ENCODE measurements at places on chromosomes 7 and 10.
A peak's percentile ranks its signal among the peaks of the same experiment; 100 is the strongest.

GRCh38 chr7:137715121-137715520 is 131.7 kb downstream of the DGKI start:
- peak; percentile 40 for DNase-seq

DNA sequence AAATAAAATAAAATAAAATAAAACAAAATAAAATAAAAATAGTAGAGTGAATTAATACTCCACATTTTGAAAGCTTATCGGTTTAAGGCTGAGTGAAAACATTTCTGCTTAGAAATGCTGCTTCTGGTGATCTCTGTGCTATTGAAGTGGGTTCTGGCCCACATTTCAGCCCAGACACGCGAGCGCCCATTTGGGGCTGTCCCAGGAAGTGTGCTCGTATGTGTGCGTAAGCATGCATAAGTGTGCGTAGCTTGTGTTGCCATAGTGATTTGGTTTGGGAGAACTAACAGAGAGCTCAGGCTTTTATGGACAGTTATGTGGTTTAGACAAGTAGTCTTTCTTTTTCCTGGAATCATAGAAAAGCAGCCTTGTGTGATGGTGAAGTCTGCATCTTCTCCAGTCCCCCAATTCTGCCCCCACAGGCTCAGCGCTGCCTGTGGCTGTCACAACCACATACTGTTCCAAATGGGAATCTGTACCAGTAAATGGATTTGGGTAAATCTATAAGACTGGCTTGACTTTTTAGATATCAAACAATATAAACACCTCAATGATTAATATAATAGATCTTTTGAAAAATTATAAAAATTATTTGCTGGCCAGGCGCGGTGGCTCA is 29.8 kb upstream of the PURB start:
- DNase-seq: no peak

- no peak for DNase-seq
These were observed 54.3 kb downstream of the MAP3K8 start for GRCh38 chr10:30488316-30488715.

DNA sequence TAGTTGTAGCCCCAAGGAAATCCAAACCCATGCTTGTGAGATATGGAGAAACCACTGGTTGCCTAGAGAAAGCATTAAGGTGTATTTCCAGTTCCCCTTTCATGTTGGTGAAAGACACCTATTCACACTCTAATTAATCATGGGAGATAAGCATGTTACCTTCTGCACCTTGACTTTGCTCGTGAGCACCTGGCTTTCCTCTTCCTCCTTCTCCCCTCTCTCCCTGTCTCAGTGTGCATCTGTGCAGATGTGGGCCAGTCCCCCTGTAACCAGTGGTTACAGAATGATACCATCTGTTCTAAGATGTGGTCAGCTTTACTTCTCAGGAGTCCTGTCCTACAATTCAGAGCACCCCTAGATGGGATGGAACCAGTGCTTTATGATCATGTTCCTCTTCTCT is 160.6 kb downstream of the LCOR start:
- no peak for DNase-seq

- no peak for DNase-seq
These were observed 236.2 kb downstream of the DGKB start for GRCh38 chr7:14666304-14666703.

GRCh38 chr10:88103576-88103975 is 240.2 kb downstream of the PTEN start:
- DNase-seq: no peak
